Left ventricle myocardium inferior (tissue), 1 donor: ENCODE measurements at places on chromosomes 2 and 18.

DNA sequence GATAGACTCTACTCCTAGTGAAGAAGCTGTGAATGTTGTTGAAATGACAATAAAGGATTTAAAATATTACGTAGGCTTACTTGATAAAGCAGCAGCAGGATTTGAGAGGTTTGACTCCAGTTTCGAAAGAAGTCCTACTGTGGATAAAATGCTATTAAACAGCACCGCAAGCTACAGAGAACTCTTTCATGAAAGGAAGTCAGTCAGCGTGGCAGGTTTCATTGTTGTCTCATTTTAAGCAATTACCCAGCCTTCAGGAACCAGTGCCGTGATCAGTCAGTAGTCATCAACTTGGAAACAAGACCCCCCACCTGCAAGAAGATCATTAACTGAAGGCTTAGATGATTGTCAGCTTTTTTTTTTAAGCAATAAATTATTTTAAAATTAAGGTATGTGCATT lies 14.0 kb downstream of the USP14 start:
- H3K4me1 ChIP-seq: no peaks in the 10 kb centered on the region
- peaks cover 42% of the 10 kb centered on the region for H3K36me3 ChIP-seq
- no peak overlapping the region for H3K4me3 ChIP-seq
- no peak overlapping the region for H3K27ac ChIP-seq
- H3K27me3 ChIP-seq: no peaks in the 10 kb centered on the region

DNA sequence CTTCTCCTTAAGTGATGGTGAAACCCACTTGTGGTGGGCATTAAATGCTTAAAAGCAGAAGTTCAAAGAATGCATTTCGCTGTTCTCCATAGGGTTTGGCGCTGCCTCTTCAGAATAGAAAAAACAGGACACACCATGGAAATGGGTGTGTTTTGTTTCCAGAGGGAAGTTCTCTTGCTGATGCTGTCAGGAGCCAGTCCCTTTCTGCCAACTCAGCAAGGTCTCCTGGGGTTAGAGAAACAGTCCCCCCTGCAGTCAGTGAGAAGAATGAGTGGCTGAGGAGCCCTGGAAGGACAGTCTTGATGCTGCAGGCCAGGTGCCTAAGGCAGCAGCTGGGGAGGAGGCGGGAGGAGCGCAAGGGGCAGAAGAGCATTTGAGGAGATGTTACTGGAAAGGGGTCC lies 37.8 kb upstream of the ASAP2 start:
- H3K36me3 ChIP-seq: no peaks in the 10 kb centered on the region
- H3K27ac ChIP-seq: no peak overlapping the region
- H3K4me3 ChIP-seq: no peak overlapping the region
- DNase-seq: no peak
- H3K27me3 ChIP-seq: no peaks in the 10 kb centered on the region

GRCh38 chr2:235858881-235859280 lies 309.3 kb downstream of the GBX2 start:
- H3K4me3 ChIP-seq: no peak overlapping the region
- no peaks in the 10 kb centered on the region for H3K36me3 ChIP-seq
- H3K27ac ChIP-seq: peak overlapping the region; percentile 70
- peaks cover 43% of the 10 kb centered on the region for H3K4me1 ChIP-seq
- DNase-seq: no peak

DNA sequence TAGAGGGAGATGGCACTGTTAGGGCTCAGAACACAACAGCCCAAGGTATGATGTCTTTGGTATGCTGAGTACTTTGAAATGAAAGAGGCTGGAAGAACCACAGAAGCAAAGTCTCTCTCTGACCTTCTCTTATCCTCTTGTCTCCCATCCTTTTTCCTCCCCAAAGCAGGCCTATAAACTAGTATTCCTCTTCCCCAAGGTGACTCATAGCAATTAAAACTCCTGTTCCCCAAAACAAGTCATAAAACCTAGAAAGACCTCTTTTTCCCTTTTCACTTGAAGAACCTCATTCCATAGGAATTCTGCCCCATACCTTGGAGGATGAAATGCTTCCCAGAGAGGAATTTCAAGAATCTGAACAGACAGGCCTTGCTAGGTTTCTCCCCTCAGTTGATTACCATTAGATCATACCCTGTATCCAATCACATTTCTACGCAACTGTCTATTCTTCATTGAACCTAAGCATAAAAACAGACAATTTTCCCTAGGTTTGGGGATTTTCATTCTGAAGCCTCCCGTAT lies 25.7 kb downstream of the MDH1 start:
- H3K36me3 ChIP-seq: no peaks in the 10 kb centered on the region
- H3K27ac ChIP-seq: no peak overlapping the region
- H3K27me3 ChIP-seq: no peaks in the 10 kb centered on the region
- no peaks in the 10 kb centered on the region for H3K4me1 ChIP-seq
- no peak for DNase-seq

- no peak for DNase-seq
- H3K27me3 ChIP-seq: no peaks in the 10 kb centered on the region
- H3K4me1 ChIP-seq: peaks cover 4% of the 10 kb centered on the region
Observed at GRCh38 chr2:205865905-205866441, 183.7 kb downstream of the NRP2 start.

GRCh38 chr18:54242327-54242726 lies 17.9 kb upstream of the MBD2 start:
- peaks cover 8% of the 10 kb centered on the region for H3K4me1 ChIP-seq
- DNase-seq: no peak
- no peaks in the 10 kb centered on the region for H3K36me3 ChIP-seq
- no peaks in the 10 kb centered on the region for H3K27me3 ChIP-seq
- no peak overlapping the region for H3K27ac ChIP-seq

GRCh38 chr18:48868468-48869466 lies 82.0 kb downstream of the SMAD7 start:
- no peaks in the 10 kb centered on the region for H3K36me3 ChIP-seq
- no peak overlapping the region for H3K4me3 ChIP-seq
- H3K27ac ChIP-seq: no peak overlapping the region
- H3K4me1 ChIP-seq: peaks cover 14% of the 10 kb centered on the region
- no peaks in the 10 kb centered on the region for H3K27me3 ChIP-seq

GRCh38 chr2:106858810-106859209 lies 27.2 kb downstream of the ST6GAL2 start:
- H3K36me3 ChIP-seq: no peaks in the 10 kb centered on the region
- H3K27me3 ChIP-seq: peaks cover 10% of the 10 kb centered on the region
- H3K4me1 ChIP-seq: no peaks in the 10 kb centered on the region
- no peak for DNase-seq
- no peak overlapping the region for H3K4me3 ChIP-seq

DNA sequence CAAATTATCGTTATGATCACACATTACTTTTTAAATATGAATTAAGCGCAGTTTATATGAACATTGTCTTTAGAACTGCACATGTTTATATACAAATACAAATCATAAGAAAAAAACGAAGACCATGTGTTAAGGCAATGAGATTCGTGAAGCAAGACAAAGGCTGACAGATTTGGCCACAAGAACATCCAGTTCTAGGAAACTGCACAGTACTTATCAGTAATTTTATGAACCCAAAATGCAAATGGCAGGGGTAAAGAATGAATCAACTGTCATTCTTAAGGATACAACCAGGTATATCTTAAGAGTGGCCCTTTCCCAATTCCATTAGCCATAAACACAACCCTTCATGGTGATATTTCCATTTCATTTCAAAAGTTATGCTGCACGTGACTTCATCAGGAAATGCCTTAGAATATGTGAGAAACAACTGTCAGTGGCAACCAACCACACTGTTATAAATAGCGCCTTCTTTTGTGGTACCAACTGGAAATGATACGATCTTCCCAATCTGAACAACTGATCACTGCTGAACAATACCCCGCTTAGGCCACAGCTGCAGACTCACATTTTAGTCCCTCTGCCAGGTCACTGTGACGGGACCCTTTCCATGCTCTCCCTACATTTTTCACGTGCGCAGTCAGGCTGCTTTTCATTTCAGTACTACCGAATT lies 144.9 kb downstream of the L3MBTL4 start:
- no peak for DNase-seq
- no peak overlapping the region for H3K4me3 ChIP-seq
- no peak overlapping the region for H3K27ac ChIP-seq
- H3K27me3 ChIP-seq: peaks cover 34% of the 10 kb centered on the region
- no peaks in the 10 kb centered on the region for H3K4me1 ChIP-seq
- no peaks in the 10 kb centered on the region for H3K36me3 ChIP-seq

DNA sequence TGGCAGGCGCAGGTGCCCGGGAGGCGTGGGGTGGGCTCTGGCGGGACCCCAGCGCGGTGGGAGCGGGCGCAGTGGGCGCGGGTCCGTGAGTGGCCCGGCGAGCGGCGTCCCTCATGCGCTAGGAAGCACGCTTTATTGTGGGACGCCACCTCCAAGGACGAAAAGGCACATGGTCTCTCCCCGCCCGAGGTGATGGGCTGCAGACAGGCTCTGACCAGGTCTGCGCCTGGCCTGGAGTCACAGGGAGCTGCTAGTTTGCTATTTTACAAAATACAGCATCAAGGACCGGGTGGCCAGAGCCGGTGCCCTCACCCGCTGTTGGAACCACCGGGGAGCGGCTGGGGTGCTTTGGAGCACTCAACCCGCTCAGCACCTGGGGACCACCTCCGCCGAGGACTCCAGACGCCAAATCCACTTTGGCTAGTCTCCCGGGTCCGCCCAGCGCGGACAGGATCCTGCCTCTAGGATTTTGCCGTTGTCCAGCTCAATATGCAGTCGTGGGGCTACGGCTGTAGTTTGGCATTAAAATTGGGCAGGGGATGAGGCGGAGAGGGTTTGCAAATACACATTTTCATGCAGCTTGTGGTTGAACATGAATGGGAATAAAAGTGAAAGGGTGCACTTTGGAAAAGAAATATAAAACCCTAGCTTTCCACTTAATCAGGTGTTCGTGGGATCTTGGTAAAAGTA lies 65.4 kb downstream of the LRRFIP1 start:
- peak overlapping the region; percentile 94 for H3K27ac ChIP-seq
- H3K36me3 ChIP-seq: no peaks in the 10 kb centered on the region
- H3K4me1 ChIP-seq: peaks cover 95% of the 10 kb centered on the region
- H3K4me3 ChIP-seq: peak overlapping the region; percentile 94
- H3K27me3 ChIP-seq: no peaks in the 10 kb centered on the region

GRCh38 chr18:62953663-62954062 lies 238.3 kb downstream of the PHLPP1 start:
- peaks cover 16% of the 10 kb centered on the region for H3K4me1 ChIP-seq
- no peaks in the 10 kb centered on the region for H3K27me3 ChIP-seq
- H3K36me3 ChIP-seq: peaks cover 2% of the 10 kb centered on the region
- H3K4me3 ChIP-seq: no peak overlapping the region
- H3K27ac ChIP-seq: peak overlapping the region; percentile 20

DNA sequence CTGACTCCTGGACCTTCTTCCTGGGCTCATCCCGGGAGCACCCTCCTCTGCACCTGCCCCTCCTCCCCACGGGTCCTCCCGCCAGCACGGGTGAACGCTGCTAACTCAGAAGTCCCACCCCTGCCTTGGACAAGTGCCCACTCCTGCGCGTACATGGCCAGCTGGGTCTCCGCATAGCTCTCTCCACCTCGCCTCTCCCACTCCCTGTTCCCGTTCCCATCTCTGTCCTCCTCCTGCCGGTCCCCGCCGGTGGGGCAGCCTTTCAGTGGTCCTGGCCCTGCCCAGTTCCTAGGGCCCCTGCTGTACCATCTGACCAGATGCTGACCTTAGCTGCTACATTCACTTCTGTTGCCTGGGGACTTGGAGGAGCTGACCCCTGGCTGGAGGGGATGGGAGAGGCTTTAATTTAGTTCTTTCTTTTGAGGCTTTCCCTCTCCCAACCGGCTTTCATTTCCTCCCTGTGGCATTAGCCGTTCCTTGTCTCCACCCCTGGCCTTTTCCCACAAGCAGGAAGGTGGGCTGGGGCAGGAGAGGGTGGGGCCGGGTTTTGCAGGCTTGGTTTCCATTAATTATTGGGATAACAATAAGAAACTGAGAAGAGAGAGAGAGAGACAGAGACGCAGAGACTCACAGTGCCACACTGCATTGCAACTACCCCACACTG lies 136.1 kb downstream of the SH3BP4 start:
- H3K27me3 ChIP-seq: no peaks in the 10 kb centered on the region
- peak overlapping the region; percentile 44 for H3K4me3 ChIP-seq
- peak; percentile 61 for DNase-seq
- no peaks in the 10 kb centered on the region for H3K36me3 ChIP-seq

GRCh38 chr2:188181067-188181838 lies 110.4 kb upstream of the GULP1 start:
- H3K27me3 ChIP-seq: no peaks in the 10 kb centered on the region
- no peak for DNase-seq
- no peaks in the 10 kb centered on the region for H3K36me3 ChIP-seq
- H3K27ac ChIP-seq: no peak overlapping the region
- no peak overlapping the region for H3K4me3 ChIP-seq
- H3K4me1 ChIP-seq: no peaks in the 10 kb centered on the region

GRCh38 chr2:110818767-110819481 lies 86.6 kb downstream of the ACOXL start:
- no peak overlapping the region for H3K27ac ChIP-seq
- DNase-seq: no peak
- H3K27me3 ChIP-seq: peaks cover 4% of the 10 kb centered on the region
- no peak overlapping the region for H3K4me3 ChIP-seq

DNA sequence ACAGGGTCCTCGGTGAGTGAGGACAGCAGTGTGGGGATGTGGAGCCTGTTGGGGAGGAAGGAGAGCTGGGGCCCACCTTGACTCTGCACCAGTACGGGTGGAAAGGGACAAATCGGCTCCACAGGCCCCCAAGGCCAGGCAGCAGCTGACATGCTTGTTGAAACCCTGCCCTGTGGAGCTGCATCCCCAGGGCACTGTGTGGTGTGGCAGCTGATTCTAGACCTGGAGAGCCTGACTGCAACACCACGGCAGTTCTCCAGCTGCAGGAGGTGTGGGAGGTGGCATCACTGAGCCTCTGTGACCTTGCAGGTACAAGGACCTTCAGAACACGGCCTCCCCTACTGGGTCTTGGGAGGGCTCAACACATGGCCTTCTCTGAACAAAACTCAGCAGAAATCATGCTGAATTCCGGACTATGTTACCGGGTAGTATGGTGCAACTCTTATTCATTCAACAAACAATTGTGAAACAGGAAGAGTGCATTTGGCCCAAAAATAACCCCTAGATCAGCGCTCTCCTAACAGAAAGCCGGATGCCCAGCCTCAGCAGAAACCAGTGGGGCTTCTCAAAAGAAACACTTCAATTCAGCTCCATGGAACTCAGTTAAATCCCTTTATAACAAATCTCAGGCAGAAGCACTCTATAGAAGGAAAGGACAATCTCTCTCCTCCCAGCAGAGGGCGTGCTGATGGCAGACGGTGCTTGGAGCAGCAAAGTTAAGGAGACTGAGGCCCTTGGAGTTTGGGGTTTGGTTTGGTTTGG lies 104.4 kb upstream of the SALL3 start:
- H3K27ac ChIP-seq: no peak overlapping the region
- H3K36me3 ChIP-seq: no peaks in the 10 kb centered on the region
- DNase-seq: no peak
- H3K4me3 ChIP-seq: no peak overlapping the region

DNA sequence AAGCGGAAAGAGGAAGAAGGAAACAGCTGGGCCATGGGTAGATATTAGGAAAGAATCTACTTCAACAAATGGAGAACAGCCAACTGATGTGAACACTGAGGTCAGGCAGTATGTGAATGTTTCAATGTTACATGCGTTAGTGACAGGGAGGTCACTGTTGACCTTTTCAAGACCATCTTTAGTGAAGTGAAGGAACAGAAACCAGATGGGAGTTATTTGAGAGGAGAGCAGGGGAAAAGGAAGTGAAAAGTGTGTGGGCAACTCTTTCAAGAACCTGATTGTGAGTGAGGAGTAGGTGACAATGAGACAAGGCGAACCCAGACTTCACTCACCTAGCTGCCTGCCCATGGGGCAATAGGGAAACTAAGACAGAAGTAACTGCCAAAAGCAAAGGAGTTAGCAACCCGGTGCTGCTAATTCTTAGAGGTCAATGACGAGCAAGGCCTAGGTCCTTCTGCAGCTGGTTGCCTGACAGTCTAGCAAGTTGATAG lies 67.0 kb downstream of the SP3 start:
- no peaks in the 10 kb centered on the region for H3K36me3 ChIP-seq
- no peak overlapping the region for H3K4me3 ChIP-seq
- no peak overlapping the region for H3K27ac ChIP-seq
- no peak for DNase-seq
